ENCODE measurements at places on chromosomes 3 and 15. TPM values are rescaled to one million over a fixed set of nuclear protein-coding genes. Genes with fewer than 3 reads are reported as not detected.
A peak's percentile ranks its signal among the peaks of the same experiment; 100 is the strongest.

GRCh38 chr3:107704477-107704876 is 181.7 kb downstream of the BBX start:
- DNase-seq: no peak

GRCh38 chr3:104820959-104821358 is 545.8 kb upstream of the ALCAM start:
- no peak for DNase-seq

GRCh38 chr15:38674448-38674847 is 109.8 kb upstream of the RASGRP1 start:
- no peak for DNase-seq

DNA sequence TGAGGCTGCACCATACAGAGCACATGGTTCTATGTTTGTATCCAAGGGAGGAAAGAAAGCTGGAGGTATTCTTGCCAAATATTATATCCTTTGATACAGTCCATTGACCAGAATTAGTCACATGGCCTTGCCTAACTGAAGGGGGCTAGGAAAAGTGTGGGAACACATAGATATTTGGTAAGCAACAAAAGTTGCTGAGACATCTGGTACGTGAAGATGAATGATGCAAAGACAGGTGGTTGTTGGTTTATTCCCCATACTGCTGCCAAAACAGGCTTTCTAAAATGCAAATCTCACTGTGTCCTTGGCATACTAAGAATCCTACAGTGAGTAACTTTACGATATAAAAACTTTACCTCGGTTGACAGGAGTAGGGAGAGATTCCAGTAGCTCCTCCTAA is 162.2 kb downstream of the VGLL3 start:
- DNase-seq: no peak

GRCh38 chr3:197494366-197495058 is 61.3 kb downstream of the BDH1 start:
- DNase-seq: no peak

DNA sequence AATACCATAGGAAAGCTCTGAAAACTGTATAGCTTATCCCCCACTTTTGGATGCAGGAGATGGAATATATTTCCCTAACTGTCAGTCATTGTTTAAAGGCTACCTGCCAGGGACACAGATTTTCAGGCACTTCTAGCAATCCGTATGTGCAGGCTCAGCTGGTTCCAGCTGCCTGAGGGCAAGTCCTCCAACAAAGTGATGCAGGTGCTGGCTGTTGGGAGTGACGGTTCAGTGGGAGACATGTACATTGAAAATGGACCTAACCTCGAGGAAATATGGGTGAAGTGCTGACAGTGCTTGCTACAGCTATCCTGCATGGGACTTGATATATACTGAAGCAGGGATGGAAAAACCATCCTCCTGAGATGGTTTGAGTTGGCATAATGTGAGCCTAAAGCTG is 153.1 kb upstream of the GAP43 start:
- DNase-seq: no peak

DNA sequence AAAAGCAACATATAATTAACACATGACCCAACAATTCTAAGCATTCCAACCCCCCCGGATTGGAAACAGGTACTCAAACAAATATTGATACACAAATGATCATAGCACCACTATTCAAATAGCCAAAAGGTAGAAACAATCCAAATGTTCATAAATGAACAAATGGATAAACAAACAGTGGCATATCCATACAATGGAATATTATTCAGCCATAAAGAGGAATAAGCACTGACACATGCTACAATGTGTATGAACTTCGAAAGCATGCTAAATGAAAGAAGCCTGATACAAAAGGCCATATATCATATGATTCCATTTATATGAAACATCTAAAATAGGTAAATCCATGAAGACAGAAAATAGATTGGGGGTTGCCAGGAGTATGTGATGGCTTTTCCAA is 62.8 kb downstream of the XRN1 start:
- DNase-seq: no peak

DNA sequence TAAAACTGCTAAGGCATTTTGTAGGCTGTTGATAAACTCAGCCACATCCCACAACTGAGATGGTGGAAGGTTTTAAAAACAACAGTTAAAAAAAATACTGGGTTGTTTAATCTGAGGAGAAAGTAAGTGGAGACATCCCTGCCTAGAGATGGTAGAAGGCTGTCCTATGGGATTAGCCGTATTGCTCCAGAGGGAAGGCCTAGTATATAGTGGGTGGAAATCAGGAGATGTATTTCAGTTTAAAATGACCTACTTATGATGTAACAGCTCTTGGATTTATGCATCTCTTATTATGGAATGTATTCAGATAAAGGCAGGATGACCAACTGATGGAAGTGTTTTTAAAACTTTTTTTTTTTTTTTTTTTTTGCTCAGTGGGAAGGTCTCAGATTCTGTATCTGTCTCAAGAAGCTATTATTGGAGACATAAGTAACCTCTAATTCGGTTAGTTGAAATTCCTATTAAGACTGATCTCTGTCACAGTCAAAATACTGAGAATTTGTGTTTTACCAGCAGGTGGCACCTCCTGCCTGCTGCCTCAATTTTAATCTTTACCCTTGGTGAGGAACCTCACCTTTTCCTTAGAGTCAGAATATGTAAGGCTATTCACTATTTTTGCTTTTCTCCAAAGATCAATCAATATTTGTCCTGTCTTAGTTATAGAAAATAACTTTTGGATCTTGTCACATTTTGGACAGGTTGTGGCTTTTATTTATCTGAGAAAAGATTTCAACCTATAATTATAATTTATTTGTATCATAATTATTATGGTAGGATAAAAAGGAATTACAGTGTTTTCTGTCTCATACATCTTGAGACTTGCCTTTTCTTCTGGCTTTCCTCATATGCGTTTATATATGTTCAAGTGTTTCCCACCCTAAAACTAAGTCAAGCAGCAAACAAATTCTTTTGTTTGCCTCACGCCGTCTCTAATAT is 63.0 kb downstream of the VPS8 start:
- DNase-seq: no peak

GRCh38 chr15:90099868-90100831 is 2.1 kb downstream of the IDH2 start:
- peak; percentile 69 for DNase-seq

GRCh38 chr15:74866090-74866489 is 7.1 kb downstream of the SCAMP2 start:
- no peak for DNase-seq

DNA sequence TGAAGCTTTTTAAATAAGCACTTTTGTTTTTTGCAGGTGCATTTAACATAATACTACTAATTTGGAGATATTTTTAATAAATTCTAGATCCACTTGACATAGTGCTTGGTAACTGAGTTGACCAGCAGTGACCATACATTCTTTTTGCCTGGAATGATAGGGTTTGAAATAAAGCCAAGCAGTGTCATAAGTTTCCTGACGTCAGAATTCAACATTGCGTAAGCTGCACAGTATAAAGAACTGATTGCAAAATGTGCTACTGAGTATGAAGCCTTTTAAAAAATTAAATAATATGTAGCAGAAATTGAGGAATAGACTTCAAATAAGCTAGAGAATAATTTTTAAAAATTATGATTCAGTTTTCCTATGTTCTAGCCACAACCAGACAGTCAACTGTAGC is 454.6 kb upstream of the ARPP21 start:
- no peak for DNase-seq

DNA sequence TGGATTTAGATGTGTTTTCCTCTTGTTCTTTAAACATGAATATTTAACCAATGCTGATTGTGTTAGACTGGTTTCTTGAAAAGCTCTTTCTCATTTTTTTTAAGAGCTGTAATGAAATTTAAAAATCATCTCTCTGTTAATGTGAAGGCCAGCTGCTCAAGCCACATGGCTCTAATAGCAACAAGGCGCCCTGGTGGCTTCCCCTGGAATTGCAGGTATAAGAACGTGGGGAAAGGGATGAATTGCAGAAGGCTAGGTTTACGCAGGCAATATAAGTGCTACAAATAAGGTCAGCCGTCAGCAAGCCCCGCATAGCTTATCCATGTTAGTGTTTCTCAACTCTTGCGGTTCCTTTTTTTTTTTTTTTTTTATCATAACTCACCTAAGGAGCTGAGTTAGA is 108.5 kb downstream of the SAMMSON start:
- no peak for DNase-seq

The NEK11 gene
- 3.7 TPM for total RNA-seq

The CCR3 gene
- 1.7 TPM for total RNA-seq

The LRRIQ4 gene
- not detected for total RNA-seq

The ABHD6 gene
- total RNA-seq: 59.8 TPM

The DUOXA2 gene
- not detected for total RNA-seq

The FETUB gene
- total RNA-seq: not detected
